ENCODE measurements at places on chromosomes 11 and 22.

GRCh38 chr22:45602004-45602733, 69.5 kb upstream of the ATXN10 start:
- no peak for DNase-seq

DNA sequence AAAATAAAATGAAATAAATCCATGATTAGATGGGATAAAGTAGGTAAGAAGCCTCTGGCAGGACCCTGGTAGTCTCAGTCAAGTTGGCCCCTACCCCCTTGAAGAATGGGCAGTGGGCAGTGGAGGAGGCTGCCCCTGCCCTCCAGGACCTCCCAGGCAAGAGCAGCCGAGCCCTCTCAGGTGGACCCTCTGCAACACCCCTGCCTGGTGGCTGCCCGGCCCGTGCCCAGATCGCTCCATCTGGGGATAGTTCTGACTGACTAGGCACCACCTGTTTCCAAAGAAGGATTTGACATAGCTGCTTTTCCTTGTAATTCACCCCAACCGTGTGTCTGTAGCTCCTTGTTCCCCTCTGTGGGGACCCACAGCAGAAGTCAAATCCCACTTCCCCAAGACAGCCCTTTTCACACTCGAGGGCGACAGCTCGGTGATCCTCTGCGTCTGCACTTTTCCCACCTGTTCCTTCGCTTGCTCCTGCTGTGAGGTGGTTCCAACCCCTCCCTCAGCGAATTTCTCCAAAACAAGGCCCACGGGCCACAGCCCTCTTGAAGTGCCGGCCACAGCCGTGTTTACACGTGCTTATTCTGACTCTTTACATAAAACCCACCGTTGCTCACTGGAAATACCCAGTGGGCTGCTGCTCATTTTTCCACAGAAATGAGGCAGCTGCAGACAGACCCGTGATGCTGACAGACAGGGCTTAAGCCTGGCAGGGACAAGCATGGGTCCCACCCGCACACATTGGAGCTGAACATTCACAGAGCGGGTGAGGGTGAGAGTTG, 5.5 kb upstream of the TMPRSS13 start:
- no peak for DNase-seq

- no peak for DNase-seq
Observed at GRCh38 chr22:30332551-30332950, 5.8 kb upstream of the TBC1D10A start.

- no peak for DNase-seq
Observed at GRCh38 chr11:13143486-13144297, 133.9 kb upstream of the BMAL1 start.

DNA sequence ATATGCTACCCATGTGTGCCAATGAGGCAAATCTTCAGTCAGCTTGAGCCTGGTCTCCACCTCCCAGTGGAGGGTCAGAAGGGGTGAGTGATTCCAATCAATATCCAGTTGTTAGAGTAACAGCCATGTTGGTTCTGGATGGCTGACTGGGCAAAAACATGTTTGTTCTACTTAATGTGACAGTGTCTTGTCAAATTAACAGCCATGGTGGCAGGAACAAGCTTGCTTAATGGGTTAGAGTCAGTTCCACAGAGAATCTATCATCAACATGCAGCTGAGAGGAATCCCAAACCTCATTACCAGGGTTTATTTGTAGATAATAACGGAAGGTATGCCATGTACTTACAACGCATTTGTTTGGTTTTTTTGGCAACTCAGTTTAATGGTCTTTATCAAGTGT, 133.2 kb downstream of the SLC17A6 start:
- no peak for DNase-seq

All from gastrocnemius medialis (tissue), 4 donors.